Right ventricle myocardium inferior (tissue), 1 donor: ENCODE measurements at places on chromosomes 4 and X. TPM values are rescaled to one million over a fixed set of nuclear protein-coding genes. Genes with fewer than 3 reads are reported as not detected.

GRCh38 chr4:110368409-110368808 is 107.5 kb upstream of the ENPEP start:
- DNase-seq = no peak

Gene IBSP
- total RNA-seq = not detected

DNA sequence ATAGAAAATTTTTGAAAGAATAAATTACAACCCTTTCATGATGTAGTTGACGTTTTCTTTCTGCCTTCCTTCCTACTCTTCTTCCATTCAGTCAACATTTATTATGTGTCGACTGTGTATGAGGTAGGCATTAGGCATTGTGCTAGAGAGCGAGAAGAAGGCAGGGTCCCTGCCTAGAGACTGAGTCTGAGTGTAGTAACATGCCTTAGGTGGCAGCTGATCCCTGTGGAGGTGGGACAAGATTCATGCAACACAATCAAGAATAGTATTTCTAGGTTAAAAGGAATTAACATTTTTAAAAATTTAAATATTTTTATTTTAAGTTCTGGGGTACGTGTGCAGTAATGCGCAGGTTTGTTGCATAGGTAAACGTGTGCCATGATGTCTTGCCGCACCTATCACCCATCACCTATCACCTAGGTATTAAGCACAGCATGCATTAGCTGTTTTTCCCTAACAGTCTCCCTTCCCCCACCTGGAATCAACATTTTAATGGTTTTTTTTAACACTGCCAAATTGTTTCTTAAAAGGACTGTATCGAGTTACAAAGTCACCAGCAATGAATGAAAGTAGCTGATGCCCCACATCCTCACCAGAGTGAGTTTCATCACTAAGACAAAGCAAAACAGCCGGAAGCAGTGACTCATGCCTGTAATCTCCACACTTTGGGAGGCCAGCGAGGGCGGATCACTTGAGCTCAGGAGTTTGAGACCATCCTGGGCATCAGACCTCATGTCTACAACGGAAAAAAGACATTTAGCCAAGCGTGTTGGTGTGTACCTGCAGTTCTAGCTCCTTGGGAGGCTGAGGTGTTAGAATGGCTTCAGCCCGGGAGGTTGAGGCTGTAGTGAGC is 84.0 kb downstream of the WWC2 start:
- no peak for DNase-seq

DNA sequence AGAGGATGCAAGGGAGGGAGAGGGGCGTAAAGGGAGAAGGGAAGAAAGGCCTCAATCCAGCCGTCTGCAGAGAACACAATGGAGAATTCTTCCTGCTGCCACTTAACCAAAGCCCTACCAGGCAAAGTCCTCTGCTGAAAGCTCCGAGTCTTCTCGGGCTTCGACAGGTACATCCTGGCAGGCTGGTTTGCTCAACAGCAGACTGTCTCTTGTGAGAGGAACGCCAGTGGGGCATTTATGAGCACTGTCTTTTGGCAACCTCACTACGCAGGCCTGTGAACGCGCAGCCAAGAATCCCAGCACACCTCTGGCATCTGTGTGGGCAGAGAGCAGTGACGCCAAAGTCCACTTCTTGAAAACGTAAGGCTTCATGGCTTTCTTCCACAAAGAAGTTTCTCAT is 207.5 kb upstream of the FAM9B start:
- DNase-seq = no peak

DNA sequence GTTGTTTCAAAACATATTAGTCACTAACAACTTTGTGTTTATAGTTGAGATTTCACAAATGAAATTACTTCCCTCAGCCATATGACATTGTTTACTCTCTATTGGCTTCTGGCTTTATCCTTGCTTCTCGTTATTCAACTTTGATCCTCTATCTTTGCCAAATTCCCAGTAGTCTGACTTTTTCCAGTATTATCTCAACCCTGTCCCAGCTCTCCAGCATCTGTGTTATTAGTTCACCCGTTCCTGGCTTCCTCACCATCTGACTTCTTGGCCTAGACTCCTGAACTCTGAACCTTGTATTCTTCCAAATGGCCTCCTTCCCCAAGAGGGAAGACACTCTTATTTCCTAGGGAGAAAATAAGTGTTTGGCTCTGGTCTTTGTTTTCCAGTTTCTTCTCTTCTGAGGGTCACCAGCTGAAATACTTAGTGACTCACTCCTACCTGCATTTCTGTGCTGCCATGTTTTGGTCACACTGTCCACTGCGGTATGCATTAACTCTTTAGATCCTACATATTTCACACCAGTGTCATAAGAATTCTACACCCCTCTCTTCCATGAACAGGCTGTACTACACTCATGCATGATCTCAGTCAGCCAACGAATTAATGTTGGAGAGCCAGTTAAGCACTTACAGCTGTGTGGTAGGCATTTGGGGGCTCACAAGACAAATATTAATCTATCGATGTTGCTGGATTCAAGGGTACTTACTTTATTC is 17.0 kb upstream of the ARHGAP24 start:
- no peak for DNase-seq

Gene FGG
- total RNA-seq = not detected

DNA sequence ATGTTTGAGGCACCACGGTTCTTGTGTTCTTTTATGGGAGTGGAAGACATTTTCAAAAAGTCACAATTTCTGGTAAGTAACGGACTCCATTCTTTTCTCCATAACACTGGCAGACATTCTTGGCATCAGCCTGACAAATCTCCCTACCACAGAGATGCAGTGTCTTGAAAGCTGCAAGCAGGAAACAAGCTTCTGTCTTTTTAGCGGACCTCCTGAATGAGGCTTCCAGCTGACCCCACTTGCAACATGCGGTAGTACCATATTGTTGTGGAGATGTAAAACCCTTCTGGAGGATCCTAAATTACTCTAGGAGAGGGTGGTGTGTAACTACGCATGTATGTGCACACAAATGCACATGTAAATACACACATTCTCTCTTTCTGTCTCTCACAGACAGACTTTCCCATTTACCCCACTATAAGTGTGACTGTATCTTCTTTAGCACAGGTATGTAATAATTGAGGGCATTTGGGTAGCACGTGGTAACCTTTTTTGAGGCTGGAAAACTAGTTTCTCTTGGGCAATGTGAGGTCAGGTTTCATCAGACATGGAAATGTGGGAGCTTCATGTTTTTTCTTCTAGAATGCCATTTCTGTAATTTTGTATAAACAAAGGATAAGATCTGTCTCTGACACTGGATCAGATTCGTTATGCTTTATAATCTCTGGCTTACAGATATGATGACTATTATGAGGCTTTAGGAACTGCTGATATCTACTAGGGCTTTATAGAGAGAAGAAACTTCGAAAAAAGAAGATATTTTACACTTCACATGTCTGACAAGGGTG is 130.1 kb downstream of the MGST2 start:
- DNase-seq = no peak

Gene TREX2
- not detected for total RNA-seq

GRCh38 chrX:46573892-46574773 is 568 bp downstream of the CHST7 start:
- DNase-seq = peak; percentile 78

GRCh38 chr4:163195247-163195765 is 28.6 kb upstream of the NAF1 start:
- DNase-seq = no peak

Gene FMR1NB
- not detected for total RNA-seq

GRCh38 chr4:93747220-93747619 is 81.3 kb upstream of the ATOH1 start:
- DNase-seq = no peak

GRCh38 chrX:75603833-75604232 is 81.0 kb upstream of the ZDHHC15 start:
- DNase-seq = no peak

Gene ZFP42
- not detected for total RNA-seq

- DNase-seq = no peak
Measured at GRCh38 chrX:124401696-124402095, 55.3 kb downstream of the SH2D1A start.

Gene SPIN2A
- 0.22 TPM for total RNA-seq

Gene MAGEB17
- total RNA-seq = not detected

Gene HTN1
- not detected for total RNA-seq

DNA sequence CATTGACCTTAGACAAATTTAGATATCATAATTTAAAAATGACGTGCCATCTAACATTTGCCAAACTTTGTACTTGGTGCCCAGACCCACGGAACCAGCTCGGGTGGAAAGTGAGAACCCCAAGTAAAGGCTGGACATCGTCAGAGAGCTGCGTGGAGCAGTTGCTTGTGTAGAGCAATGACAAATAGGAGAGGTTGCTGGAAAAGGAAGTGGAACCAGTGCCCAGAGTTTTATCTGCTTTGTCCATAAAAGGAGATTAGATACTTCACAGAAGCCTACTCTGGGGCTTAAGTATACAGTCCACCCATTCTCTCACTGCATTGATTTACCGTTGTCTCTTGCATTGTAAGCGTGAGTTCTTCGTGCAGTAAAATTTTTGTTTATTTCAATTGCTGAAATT is 5.4 kb upstream of the TBC1D1 start:
- no peak for DNase-seq

- DNase-seq = no peak
Measured at GRCh38 chrX:69226459-69227158, 61.4 kb upstream of the PJA1 start.

DNA sequence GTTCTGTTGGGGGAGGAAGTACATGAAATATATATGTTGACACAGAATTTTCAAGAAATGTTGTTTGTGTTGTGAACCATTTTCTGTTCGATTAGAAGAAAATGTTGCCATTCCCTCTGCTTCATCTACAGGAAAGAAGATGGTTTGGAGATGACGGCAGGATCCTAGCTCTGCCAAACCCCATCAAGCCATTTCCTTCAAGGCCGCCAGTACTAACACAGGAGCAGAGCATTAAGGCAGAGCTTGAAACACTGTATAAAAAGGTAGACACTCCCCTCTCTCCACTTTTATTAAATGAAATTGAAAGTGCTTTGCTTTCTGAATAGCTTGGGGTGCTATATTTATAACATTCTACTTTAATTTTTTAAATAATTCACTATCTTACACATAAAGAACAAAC is 46.8 kb downstream of the CC2D2A start:
- no peak for DNase-seq

DNA sequence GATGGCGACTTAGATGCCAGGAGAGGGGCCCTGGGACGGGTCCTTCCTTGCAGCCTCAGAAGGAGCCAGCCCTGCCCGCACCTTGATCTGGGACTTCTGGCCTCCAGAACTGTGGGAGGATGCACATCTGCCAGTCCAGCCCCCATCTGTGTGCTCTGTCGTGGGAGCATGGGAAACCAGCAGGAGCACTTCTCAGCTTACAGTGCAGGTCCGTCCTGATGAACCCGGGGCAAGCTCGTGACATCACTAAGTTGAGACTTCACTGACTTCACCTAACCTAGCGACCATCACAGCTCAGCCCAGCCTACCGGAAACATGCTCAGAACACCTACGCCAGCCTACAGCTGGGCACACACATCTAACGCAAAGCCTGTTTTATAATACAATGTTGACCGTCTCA is 38.1 kb downstream of the ABLIM2 start:
- DNase-seq = no peak

DNA sequence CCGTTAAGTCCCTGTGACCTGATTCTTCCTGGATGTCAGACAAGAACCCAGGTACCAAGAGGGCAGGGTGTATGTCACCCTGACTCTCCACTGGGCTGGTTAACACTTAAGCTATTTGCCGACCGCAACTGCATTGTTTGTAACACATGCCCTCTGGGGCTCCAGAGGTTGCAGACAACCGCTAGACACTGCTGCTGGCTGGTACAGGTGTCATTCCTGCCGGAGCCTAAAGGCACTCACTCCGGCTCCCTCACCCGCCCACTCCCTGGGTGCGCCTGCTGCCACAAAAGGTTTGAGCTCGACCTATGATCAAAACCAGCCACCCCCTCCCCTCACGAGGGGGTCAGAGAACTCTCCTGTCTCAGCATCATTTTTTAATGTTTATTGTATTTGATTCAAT is 208.2 kb downstream of the FAT4 start:
- no peak for DNase-seq

Gene SCRG1
- total RNA-seq = 0.76 TPM

GRCh38 chr4:95268819-95269565 is 279.8 kb downstream of the UNC5C start:
- DNase-seq = no peak

- no peak for DNase-seq
Measured at GRCh38 chrX:129782706-129783105, 3.0 kb downstream of the SASH3 start.

Gene USP17L27
- total RNA-seq = not detected

DNA sequence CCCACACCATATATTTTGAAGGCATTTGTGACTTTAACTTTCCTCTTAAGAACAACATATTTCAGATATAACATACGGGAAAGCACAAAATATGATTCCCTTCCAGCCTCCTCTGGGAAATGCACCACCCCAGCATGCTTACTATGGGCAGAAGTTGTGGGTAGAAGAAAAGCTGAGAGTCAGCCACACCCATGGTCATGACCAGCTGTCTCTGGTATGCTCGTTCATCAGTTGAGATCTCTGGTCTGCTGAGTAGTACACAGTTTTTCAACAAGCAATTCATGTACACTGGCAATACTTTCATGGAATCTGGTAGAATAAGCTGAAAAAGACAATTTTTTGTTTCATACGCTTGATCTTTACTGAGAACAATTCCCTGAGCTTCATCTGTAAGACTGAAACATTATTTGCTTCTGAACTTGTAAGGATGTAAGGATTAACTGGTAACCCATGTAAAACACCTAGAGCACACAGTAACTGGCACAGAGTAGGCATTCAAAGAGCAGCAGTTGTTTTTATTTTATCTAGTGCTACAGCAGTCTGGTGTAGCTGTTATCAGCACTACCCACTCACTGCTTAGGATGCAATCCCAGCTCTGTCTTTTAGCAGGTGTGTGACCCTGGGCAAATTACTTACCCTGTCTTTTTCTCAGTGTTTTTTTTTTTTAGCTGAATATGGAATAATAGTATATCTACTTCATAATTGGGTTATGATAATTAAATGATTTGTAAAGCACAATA is 47.6 kb downstream of the METTL14 start:
- no peak for DNase-seq

Gene HS3ST1
- total RNA-seq = 1.4 TPM

- no peak for DNase-seq
Measured at GRCh38 chrX:153845195-153845594, 14.9 kb upstream of the PDZD4 start.

Gene CLDN34
- total RNA-seq = not detected
